Posterior cingulate gyrus (tissue), 11 donors: ENCODE measurements at places on chromosomes 11 and 22.

GRCh38 chr22:38461414-38462081 is 6.3 kb upstream of the KDELR3 start:
- DNase-seq = peak; percentile 96

DNA sequence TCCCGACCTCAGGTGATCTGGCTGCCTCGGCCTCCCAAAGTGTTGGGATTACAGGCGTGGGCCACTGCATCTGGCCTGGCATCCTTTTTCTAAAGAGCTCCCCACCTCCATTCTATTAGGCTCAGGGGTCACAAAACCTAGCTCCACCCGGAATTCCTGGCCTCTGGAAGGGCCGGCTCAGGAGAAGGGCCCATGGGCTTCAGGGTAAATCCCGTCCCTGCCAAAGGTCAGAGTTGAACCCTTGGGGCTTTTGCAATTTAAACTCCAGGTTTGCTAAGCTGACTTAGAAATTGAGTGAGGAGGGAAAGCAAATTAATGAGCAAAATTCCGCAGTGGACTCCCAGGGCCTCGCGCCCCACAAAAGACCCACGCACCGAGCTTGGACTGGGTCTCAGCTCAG is 48.3 kb downstream of the RPS6KA4 start:
- no peak for DNase-seq

DNA sequence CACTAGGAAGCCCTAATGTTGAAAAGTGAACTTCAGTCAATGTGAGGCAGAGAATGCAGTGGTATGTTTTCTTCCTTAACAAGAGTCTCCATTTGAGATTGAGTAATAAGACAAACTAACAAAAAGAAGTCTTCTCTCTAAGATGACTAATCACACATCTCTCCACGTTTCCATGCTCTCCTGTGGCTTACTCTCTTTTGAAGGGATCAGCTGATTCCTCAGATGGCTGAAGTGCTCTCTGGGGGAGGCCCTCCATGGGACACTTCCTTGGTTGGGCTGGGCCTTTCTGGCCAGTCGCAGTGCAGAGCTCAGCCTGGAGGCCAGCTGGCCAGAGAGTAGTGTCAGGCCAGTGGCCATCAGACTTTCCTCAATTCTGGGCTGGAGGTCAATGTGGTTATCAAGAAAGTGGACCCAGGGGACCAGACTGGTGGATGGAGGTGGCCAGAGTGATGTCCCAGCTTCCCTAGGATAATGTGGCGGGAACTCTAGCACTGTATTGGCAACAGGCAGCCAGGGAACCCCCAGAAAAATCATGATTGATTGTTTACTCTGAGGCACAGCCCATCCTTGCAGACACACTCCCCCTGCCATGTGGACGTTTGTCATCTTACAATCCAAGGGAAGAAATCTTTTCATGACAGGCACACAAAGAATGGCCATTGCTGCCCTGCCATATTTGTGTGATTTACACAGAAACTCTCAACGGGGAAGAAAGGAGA is 14.5 kb downstream of the CSRP3 start:
- DNase-seq = no peak

DNA sequence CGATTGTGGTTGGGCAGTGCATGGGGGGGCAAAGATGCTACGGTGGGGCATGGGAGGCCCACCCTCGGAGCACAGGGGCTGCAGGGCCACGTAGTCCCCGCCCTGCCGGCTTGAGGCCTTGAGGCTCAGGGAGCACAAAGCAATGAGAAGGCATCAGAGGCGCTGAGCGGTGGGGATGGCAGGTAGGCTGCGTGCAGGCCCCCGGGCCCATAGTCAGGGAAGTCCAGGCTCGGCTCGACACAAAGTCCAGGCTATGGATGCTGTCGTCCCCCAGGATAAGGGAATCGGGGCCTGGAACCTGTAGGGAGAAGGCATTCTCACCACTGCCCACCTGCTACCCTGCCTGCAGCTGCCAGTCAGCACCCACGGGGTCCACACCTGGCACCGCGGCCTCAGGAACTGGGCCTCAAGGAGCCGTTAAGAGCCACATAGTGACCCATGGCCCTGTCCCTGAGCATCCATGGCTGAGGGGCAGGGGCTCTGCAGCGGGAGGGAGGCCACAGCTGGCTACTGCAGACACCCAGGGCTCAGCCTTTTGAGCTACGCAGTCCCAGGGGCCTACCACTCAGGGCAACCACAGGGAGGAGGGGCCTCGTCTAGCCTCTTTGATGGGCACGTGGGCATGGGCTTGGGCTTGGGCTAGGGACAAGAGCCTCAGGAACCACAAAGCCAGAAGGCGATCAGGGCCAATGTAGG is 179.7 kb downstream of the IGLL1 start:
- no peak for DNase-seq

DNA sequence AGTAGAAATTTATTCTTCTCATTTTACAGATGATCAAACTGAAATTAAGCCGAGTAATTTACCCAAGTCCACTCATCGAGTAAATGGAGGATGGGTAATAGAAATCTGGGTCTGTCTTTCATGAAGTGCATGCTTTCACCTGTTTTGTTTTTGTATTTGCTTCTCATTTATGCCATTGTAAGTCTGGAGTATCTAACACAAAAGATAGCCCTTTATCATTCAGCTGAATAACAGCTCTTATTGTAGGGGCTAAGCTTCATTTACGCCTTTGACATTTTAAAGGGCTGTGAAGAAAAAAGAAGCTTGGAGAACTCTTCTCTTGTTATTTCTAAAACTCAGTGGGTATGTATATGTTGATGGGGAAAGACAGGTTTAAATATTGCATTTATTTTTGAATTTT is 1196.2 kb upstream of the TENM4 start:
- DNase-seq = no peak

- no peak for DNase-seq
These were observed 6.8 kb downstream of the TSGA10IP start for GRCh38 chr11:65952052-65952521.

- DNase-seq = no peak
These were observed 68.5 kb upstream of the PITPNB start for GRCh38 chr22:27987557-27987956.

DNA sequence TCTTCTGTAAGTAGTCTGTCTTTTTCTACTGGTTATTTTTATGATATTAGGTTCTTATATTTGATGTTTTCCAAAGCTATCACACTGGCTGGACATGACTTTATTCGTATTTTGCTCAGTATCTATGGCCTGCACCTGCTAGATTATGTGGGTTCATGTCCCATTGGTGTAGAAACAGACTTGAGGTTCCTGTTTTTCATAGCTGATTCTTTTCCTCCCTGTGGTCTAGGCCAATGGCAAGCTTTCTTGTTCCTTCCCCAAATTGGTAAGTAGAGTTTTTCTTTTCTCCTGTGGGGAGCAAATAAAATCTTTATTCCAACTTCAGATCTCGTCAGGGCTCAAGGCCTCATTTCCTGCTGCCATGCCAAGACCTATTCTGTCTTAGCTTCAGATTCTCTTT is 30.2 kb upstream of the SWAP70 start:
- no peak for DNase-seq

GRCh38 chr22:25853501-25854284 is 111.7 kb downstream of the MYO18B start:
- DNase-seq = no peak
